ENCODE measurements at places on chromosomes 11 and 22. TPM values are rescaled to one million over a fixed set of nuclear protein-coding genes. Genes with fewer than 3 reads are reported as not detected.

DNA sequence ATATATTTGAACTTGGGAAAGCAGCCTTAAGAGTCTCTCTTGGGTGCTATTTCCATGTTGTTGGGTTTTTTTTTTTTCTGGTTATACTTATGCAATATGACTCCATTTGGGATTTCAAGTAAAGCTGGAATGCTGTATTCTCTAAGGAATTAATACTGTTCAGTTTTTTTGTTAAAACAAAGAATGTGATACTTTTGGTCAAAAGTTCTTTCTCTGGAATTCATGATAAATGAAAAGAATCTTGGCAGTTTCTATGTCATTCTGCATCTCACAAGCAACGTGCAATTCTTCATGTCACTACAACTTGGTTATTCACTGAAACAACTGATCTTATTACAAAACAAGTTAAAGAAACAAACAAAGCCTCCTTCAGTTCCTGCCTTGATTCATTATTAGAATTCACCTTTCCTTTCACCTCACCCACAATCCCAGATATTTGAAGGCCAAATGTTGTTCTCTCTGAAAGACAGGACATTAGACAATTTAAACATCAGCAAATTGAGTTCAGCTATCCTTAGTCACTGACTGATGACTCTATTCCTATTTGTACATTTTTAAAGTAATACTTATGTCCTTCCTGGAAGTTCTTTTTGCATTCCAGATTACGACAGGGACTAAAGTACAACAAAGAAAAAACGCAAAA is 176.2 kb downstream of the SBF2 start:
- peak; percentile 19 for DNase-seq

GRCh38 chr22:40560551-40560950 is 76.0 kb downstream of the MRTFA start:
- DNase-seq, result no peak

PRPF19 gene
- total RNA-seq, result 32.6 TPM

GRCh38 chr11:36130401-36130800 is 158.8 kb downstream of the COMMD9 start:
- DNase-seq, result no peak

VPREB1 gene
- not detected for total RNA-seq

FOLR1 gene
- total RNA-seq, result 108 TPM

DNA sequence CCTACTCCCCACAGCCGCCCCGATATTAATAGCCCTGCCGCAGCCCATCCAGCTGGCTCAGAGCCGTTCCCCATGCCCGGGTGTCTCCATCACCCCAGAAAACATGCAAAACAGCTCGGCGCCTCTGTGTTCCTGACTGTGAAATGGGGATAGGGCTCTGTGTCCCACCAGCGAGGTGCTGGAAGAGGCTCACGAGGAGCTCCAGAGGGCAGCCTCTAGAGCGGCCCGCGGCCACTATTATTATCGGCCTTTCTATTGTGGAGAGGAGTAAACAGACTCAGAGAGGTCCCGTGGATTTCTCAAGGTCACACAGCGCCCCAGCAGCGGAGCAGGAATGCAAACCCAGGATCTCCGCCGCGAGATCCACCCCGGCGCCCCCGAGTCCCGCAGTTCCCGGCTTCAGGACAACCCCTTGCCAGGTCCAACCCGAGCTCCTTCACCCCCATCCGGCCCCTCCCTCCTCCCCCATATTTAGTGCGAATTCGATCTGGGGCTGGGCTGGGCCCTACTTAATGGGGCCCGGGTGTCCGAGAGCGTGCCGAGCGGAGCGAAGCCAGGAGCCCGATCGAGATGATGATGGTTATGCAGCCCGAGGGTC is at the start of gene ACTN3:
TSS of gene ACTN3 (plus strand) at position 536 of the 598 bp plus-strand sequence. CDS start at position 571, 35 bp downstream.
- DNase-seq, result no peak

RAB38 gene
- total RNA-seq, result 12.3 TPM

DNA sequence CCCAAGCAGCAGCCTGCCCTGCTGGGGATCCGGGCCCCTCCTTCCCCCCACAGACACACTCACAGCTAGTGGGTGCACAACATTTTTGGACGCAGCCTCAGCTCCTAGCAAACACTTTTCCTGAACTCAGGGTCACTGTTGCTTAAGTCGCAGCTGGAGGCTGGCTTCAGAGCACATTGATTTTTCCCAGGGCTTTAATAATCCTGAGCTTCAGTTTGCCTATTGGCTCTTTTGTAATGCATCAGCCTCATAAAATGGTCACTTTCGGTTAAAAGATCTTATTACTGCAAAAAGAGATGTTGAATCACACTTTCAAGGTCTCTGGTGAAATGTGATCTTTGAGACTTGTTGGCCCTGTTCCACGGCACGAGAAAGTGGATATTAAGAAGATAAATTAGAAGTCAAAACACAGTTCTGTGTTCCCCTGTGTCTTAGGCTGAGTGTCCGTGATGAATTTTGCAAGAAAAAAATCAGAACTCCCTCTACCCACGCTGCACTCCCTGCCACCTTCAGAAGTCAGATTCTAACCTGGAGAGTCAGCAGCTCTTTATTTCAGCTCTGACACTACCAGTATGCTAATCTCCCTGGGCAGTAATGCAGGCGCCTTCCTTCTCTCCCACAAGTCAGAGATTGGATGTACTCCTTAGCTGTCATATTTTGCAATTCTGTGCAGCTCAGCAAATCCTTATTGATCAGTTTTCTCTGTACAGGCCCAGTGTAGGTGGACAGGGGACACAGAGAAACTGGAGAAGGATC is 158.2 kb upstream of the E2F8 start:
- DNase-seq, result peak; percentile 71

PKP3 gene
- total RNA-seq, result 1.7 TPM

BIK gene
- total RNA-seq, result 45.0 TPM
